ENCODE measurements at places on chromosomes 6 and 20.

GRCh38 chr6:113306552-113307145 is 550.5 kb upstream of the MARCKS start:
- no peak for DNase-seq

DNA sequence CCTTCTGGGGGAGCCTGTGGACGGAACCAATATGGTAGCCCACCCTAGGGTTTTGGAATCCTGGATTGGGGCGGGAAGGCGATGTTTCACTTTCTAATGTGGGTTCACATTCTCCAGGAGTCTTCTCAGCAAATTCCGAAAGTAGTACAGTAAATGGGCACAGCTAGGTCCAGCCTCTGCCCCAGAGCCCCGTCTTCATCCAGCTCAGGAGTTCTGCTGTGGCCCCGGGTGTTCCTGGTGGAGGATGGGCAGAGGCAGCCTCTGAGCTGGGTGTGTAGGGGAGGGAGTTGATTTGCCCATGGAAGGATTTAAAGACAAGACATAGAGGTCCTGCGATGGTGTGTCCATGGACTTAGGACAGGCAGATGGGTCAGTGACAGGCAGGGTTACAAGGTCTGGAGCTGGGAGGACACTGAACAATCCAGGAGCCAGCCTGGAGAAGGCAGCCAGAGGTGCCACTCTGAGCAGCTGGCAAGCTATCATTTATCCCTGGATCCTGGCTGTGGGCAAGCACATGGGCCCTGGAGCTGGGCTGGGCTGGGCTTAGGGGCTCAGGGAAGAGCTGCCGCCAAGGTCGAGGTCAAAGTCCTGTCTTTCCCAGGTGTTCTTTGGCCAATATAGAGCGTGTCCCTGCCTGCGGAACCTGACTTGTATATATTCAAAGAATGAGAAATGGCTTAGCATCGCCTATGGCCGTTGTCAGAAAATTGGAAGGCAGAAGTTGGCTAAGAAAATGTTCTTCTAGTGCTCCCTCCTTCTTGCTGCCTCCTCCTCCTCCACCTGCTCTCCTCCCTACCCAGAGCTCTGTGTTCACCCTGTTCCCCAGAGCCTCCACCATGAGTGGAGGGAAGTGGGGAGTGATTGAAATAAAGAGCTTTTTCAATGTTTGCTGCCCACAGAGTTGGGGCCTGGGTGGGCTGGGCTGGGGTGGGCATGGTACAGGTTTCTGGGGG is 6.7 kb downstream of the CLPSL1 start:
- no peak for DNase-seq

DNA sequence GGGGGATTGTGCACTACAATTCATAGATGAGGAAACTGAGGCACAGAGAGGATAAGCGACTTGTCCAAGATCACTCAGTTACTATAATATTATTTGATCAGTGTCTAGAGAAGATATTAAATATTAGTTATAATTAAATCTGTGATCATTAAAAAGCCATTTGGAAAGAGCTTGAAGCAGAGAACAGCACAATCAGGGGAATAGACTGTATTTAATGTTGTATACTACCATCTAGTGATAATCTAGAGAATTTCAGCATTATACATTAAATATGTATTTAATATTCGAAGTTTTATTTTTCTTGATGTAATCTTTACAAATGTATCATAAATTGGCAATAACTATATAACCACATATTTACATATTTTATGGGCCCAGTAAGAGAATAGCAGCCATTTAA is 20.1 kb upstream of the MTCL3 start:
- DNase-seq, result no peak

- no peak for DNase-seq
Observed at GRCh38 chr20:21517566-21518277, 3.9 kb upstream of the NKX2-2 start.

DNA sequence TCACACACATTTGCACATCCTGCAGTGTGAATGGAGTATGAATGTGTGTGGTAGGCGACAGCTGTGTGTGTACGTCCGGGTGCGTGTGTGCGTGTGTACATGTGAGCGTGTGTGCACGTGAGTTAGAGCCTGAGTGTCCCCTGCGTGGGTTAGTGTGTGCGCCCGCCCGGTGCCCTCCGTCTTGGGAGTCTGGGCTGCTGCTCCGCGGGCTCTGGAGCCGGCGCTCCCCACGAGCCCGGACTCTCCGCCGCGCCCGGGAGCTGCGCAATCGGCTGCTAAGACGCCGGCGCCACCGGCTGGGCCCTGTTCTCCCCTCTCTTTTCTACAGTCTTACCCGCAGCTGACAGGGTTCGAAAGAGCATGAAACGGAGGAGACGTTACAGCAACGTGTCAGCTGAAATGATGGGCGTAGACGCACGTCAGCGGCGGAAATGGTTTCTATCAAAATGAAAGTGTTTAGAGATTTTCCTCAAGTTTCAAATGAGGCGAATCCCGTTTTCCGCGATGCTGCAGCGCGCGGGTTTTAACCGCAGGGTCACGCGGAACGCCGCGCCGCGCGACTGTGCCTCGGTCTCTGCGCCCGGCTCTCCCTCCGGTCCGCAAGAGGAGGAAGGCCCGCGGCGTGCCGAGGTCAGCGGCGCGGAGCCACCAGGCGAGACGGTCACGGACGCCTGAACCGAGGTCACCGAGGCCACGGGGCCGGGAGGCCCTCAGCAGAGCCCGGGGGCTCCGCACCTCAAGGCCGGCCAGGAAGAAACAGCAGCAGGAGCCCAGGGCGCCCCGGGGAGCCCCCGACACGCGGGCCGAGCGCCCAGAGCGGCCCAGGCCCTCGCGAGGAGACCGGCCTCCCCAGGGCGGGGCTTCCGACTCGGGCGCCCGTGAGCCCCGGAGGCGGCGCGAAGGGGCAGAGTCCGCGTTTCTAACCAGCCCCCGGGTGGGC is 95.3 kb upstream of the BHLHE23 start:
- no peak for DNase-seq

- DNase-seq, result no peak
Observed at GRCh38 chr6:6660339-6661045, 72.0 kb downstream of the LY86 start.

- no peak for DNase-seq
Observed at GRCh38 chr6:150382171-150382570, 13.4 kb downstream of the IYD start.

GRCh38 chr6:20403766-20404640 is 2.3 kb downstream of the E2F3 start:
- DNase-seq, result no peak

DNA sequence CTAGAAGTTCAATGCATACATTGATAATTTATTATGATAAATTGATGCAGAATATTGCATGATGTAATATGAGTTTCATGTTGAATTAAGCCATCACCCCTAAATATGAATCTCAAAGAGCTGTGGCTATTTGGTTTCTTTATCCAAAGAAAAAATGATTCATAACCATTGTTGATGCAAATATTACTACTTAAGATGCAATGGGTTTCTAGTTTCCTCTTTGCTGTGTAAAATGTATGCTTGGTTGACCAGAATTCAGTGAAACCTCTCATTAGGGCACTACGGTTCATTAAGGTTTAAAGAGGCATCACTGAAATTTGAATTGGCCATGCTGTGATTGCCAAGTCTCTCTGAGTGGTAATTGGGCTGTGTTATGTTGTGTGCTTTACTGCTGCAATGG is 492.5 kb upstream of the FLRT3 start:
- DNase-seq, result no peak

GRCh38 chr6:34143884-34144580 is 1.9 kb downstream of the GRM4 start:
- no peak for DNase-seq

DNA sequence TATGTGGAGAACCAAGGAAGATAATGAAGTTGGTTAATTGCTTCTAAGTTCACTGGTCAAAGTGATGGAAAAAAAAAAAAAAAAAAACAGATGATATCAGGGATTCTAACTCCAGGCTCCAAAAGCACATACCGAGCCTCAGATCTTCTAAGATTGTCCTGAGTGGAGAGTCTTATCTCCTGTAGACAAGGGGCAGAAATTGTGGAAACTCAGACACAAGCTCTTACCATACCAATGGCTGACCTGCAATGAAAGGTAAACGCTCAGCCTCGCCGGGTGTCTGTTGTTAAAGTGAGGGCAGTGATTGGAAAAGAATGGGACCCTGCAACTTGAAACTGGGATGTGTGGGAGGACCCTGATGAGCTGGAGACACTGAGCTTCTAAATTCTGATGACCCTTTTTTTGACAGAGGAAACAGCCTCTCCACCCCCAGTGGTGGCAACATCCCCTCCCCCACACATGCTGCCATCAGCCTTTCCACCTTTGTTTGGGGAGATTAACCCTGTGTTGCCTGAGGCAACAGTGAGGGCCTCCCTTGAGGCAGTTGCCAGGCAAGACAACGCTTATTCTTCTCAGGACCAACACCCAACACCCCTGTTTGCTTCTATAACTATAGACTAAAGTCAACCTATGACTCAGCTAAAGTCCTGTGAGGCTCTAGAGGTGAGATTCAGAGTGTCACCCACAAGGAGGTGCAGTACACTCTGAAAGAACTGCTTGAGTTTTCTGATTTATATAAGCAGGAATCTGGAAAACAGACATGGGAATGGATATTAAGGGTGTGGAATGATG is 154.0 kb downstream of the THBS2 start:
- no peak for DNase-seq

GRCh38 chr20:5395932-5396727 is 79.4 kb upstream of the PROKR2 start:
- no peak for DNase-seq

DNA sequence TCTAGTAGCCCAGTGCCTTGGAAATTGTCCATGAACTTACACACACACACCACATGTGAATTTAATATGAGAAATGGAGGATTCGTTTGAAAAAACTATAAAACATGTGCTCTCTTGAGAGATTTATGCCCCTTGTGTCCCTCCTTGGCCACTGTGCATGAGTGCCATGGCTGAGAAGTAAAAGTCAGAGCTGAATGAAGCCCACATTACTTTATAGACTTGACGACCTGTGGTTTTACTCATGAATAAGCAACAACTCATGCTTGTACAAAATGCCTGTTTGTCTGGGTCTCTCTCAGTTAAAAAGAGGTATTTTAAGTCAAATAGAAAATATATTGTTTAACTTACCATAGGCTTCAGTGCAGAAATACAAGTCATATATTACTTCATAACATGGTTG is 102.7 kb downstream of the KCNQ5 start:
- no peak for DNase-seq

DNA sequence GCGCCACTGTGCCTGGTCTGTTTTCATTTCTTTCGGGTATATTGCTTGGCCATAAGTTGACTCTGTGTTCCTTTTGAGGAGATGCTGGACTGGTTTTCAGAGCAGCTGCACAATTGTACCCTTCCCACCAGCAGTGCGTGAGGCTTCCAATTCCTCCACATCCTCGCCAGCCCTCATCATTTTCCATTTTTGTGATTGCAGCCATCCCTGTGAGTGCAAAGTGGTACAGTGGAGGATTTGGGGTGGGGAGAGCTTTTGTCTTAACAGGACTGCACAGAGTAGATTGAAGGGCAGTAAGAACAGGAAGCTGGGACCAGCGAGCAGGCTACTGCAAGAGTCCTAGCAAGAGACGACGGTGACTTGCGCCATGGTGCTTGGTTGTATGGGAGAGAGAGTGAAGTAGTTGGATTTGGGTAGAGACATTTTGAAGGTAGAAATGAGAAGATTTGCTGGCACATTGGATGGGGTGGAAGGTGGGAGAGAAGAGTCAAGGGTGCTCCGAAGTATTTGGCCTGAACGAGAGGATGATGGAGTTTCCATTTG is 18.3 kb downstream of the BCAS4 start:
- no peak for DNase-seq

DNA sequence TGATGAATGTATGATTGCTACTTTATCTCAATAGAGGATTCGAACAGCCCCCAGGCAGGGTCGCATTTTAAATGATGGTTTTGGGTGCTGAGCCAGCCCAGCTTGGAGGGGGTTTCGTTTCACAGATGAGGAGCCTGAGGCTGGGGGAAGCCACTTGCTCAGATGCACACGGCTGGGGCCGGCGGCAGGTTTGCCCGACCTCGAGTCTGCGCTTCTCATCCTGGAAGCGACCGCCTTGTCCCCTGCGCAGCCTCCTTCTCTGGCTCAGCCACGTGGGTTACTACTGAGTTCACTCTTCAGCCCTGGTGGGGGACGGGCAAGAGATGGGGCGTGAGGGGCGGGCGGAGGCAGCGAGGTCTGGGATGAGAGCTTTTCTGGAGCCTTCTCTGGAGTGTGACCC is 25.3 kb downstream of the NTSR1 start:
- DNase-seq, result no peak

DNA sequence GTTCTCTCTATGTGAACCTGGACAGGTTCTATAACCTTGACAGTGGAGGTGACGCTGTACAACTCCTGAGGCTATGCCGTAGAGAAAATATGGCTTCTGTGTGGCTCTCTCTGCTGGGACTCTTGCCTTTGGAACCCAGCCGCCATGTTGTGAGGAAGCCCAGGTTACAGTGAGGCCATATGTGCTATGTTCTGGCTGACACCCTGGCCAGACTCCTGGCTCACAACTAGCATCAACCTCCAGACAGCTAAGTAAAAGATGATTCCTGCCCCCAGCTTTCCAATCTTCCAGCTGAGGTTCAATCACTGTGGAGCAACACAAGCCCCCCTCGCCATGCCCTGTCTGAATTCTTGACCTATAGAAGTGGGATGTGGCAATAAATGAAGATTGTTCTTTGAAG is 57.0 kb downstream of the PPP1R3G start:
- DNase-seq, result no peak

- DNase-seq, result no peak
Observed at GRCh38 chr20:57479196-57479595, 45.7 kb downstream of the CTCFL start.

GRCh38 chr6:15593798-15594197 is 69.0 kb downstream of the DTNBP1 start:
- DNase-seq, result peak; percentile 4

DNA sequence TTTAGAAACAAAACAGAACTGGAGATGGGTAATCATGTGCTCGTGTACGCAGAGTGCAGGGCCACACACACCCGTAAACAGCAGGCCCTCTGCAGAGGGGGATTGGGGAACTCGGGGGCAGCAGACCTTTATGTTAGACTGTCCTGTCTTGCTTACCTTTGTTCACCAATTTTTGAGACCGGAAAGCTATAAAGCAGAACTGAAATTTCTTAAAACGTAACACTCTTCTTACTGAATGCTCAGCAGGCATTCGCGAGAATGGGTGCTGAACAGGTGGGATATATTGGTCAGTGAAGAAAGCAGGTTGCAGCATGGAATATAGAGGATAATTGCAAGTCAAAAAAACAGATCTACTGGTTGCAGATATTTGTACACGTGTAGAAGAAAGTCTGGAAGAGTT is 211.1 kb downstream of the BMP7 start:
- DNase-seq, result no peak

- DNase-seq, result no peak
Observed at GRCh38 chr6:121515630-121516265, 80.3 kb downstream of the GJA1 start.

GRCh38 chr6:47043286-47043685 is 1.2 kb upstream of the ADGRF1 start:
- DNase-seq, result no peak

GRCh38 chr6:42197555-42198362 is 3.0 kb upstream of the GUCA1B start:
- DNase-seq, result no peak

Measured in fibroblast of the conjunctiva (primary cell).